ENCODE measurements at places on chromosomes 12 and 14. TPM values are rescaled to one million over a fixed set of nuclear protein-coding genes. Genes with fewer than 3 reads are reported as not detected.

DNA sequence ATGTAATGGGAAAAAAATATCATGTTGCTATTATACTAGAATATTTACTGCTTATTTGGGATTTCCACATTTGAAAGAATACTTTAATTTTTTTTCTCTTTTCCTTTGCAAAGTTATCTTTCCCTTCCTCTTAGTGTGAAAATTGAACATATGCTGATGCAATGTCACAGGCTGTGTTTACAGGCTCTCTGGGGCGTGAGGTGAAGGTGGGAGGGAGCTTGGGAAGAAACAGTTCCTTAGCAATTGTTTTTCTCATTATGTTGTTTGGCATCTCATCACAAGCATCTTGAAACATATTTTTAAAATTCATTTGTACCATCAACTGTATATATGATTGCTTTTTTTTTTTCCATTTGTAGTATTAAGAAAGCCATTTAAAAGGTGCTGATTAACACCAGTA lies 47.9 kb upstream of the NAV3 start:
- no peak for DNase-seq

- no peak for DNase-seq
Observed at GRCh38 chr12:84502180-84502860, 410.3 kb downstream of the SLC6A15 start.

- no peak for DNase-seq
Observed at GRCh38 chr14:51862176-51862796, 1.9 kb downstream of the GNG2 start.

GRCh38 chr12:64452559-64453329 lies 824 bp downstream of the TBK1 start:
- no peak for DNase-seq

DNA sequence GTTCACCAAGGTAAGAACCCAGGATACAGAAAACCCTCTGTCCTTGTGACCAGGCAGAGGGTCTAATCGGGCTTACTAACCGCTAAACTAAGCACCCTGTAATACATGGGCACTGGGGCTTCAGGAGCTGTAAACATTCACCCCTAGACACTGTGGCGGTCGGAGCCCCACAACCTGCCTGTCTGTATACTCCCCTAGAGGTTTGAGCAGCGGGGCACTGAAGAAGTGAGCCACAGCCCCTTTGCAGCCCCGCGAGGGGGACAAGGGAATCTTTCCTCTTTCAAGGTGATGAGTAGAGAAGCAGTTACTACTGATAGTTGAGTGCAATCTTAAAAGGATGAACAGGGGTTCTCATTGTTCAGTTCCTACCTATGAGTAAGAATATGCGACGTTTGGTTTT lies 397.2 kb downstream of the AEBP2 start:
- no peak for DNase-seq

GRCh38 chr12:13436182-13436581 lies 239.7 kb downstream of the EMP1 start:
- no peak for DNase-seq

GRCh38 chr12:95808146-95808545 lies 17.6 kb upstream of the NTN4 start:
- DNase-seq, result no peak

DNA sequence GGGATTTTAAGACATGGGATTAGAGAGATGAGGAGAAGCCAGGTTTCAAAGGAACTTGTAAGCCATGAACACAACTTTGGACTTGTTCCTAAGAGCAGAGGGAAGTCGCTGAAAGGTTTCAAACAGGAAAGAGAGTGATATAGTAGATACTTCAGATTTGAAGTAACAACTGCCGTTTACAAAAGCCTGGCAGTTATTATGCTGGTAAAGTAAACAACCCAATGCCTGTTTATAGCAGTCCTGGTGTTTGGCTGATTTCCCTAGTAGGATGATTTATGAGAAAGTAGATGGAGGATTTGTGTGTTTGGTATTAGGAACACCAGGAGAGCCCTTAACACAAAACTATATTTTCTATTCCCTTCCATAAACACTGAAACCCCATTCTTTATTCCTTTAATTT lies 285.7 kb downstream of the RMST start:
- DNase-seq, result no peak

- DNase-seq, result no peak
Observed at GRCh38 chr14:65424531-65424930, 12.0 kb downstream of the FUT8 start.

DNA sequence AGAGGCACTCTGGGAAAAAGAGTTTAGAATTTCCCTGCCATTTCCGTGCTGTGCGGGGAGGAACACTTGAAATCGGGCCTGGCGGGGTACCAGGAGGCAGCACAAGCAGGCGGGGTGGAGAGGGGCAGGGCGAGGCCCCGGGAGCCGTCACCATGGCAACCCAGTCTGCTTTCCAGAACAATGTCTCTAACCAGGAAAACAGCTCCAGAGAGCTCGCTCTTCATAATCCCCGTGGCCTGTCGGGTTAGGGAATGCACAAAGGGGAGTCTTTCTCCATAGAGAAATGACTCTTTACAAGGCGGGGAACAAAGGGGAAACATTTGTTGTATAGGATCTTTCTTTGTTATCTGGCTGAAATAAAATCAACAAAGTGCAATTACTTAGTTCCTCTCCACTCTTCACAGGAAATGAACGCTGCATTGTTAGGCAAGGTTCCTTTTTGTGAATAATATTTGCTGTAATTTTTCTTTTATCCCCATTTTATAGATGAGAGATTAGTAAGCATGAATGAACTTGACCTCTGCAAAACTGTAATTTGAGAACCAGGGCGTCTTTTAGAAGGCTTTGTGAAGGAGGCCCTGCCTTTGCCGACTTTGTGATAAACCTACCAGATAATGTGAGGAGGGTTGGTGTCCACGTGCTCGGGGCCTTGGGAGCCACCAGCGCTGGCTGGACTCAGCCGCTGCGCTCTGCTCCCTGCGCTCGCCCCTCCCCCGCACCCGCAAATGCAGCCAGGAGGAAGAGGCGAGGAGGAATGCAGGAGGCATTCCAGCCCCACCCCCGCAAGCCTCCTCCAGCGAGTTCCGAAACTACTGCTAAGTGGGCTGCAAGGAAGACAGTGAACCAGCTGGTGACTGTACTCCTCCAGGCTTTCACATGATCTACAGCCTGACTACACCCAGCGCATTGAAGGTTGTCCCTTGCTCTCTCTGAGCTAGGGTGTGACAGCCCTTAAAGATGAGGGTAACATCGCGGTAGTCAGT lies 105.2 kb upstream of the ATF7IP start:
- peak; percentile 96 for DNase-seq

DNA sequence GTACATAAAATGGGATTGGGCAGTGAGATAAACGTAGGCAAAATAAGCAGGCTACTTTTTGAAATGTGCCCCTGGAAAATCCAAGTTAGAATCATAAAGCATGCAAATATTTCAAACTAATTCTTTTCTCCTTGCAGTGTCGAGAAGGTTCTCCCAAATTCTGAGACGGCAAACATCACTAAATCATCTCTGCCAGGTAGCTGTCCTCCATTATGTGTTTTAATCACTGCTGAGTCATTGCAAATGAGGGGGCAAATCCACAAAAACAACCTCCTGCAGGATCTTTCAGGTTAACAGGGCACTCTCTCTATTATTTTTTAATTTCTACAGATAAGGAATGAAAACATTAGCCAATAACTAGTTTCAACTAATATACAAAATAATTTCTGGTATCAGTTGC lies 63.2 kb upstream of the RIC8B start:
- no peak for DNase-seq

GRCh38 chr14:94056579-94057308 lies 24.3 kb downstream of the DDX24 start:
- no peak for DNase-seq

GRCh38 chr14:95918466-95918865 lies 41.8 kb downstream of the TUNAR start:
- DNase-seq, result no peak

DNA sequence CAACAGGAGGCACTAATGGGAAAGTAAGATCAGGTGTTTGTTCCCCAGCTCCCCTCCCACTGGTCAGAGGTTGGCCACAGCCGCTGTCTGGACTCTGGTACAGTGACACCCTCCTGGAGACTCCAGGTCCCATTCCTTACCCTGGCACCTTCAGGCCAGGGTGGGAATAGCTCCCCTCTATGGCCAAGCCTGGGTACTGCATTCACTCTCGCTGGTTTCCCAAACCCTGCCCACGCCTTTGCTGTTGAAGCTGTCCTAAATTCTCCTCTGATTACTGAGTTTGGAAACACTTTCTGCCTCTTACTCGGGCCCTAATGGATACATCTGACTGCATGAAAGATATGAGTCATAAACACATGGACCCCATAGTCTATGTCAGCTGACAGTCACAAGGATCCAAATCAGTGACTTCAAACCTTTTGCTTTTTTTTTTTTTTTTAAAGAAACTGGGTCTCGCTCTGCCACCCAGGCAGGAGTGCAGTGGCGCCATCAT lies 17.9 kb downstream of the HRK start:
- DNase-seq, result no peak

DNA sequence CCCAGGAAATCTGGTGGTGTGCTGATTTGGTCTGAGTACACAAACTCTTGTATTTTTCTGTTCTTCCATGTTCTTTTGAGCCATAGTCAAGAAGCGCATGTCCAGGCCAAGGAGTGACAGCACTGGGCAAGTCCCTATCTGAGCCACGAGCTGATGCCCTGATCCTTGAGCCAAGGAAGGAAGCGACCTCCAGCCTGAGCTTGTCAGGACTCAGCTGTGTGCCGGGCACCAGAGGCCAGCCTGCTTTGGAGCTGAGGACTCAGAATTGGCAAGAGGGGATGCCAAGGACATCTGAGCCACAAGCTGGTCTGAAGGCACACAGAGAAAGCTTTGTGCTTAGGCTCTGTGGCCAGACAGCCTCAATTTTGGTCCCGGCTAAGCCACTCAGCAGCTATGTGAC lies 52.6 kb downstream of the GALNT16 start:
- DNase-seq, result peak; percentile 39

DNA sequence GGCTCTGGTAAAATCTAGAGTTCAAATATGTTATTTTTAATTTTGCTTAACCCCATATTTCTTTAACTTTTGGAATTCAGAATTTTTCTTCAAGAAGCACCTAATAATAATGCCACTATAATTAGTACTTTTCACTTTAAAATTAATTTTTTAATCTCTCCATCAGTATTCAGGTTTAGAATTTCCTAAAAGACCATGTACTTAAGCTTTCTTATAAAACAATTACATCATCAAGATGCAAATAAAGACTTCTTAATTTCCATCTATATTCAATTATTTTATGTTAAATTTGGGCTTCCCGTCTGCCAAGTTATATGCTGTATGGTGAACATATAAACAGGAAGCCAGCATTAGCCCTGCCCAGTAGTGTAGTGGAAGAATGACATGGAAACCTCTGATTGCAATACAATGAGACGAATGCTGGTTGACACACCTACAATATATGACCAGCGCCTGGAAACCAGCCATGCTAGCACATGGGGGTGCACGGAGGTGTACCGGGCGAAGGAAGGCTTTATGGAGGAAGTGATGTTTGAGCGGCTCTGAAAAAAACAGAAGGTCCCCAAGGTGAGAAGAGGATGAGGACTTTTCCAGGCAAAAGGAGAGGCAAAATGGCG lies 82.2 kb downstream of the LLPH start:
- DNase-seq, result no peak

GRCh38 chr12:26512213-26512612 lies 316.8 kb downstream of the SSPN start:
- DNase-seq, result no peak

- no peak for DNase-seq
Observed at GRCh38 chr12:92543359-92543758, 159.4 kb upstream of the PLEKHG7 start.

DNA sequence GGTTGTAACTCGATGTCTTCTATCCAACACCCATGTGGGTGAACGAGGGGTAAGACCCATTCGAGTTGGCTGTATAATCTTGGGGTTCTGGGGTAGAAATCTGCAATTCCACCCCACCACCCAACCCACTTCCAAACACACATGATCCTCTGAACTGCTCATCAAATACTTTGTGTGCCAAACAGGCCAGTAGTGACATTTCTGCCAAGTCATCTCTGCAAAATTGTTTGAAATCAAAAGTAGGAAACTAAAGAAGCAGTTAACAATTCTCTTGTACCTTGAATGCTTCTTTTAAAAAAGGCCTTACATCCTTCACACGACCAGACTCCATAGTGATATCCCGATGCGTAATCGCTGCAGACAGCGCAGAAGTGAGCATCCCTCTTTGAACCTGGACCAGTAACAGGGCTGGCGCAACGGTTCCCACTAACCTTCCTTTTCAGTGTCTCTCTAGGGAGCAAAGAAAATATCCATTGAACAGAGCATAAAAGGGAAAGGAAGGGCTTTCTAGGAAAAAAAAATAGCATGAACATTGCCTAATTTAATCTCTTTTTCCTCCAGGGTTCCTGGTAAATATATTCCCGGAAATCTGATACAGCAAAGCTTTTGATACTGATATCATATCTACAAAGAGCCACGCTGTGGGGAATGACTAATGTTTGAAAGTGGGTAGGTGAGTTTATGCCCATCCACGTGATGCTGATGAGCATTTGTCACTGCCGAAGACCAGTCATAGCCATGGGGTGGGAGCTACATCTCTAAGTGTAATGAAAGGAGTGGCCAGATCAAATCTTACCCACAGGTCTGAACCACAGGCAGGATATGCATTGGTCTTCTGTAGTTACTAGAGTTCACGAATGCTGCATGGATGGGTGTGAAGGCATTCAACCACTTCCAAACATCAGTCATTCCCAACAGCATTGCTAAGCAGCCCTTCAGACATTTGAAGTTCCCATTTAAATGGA lies 14.2 kb downstream of the ESR2 start:
- no peak for DNase-seq

- DNase-seq, result no peak
Observed at GRCh38 chr14:38253676-38254075, 2.2 kb downstream of the CLEC14A start.

SLC10A1 gene
- total RNA-seq, result not detected

KRT6A gene
- total RNA-seq, result not detected

RTL1 gene
- total RNA-seq, result not detected

RIC8B gene
- total RNA-seq, result 28.8 TPM

AJUBA gene
- 24.8 TPM for total RNA-seq

CLEC12A gene
- 2.0 TPM for total RNA-seq

RND1 gene
- 4.5 TPM for total RNA-seq

WASHC3 gene
- 55.6 TPM for total RNA-seq

AQP6 gene
- 0.27 TPM for total RNA-seq

KSR2 gene
- not detected for total RNA-seq

Measured in sciatic nerve (tissue), 2 donors.